Body of pancreas (tissue), 4 donors: ENCODE measurements at places on chromosomes 7 and 10. TPM values are rescaled to one million over a fixed set of nuclear protein-coding genes. Genes with fewer than 3 reads are reported as not detected.

Gene TAS2R5
- total RNA-seq: 0.99 TPM

DNA sequence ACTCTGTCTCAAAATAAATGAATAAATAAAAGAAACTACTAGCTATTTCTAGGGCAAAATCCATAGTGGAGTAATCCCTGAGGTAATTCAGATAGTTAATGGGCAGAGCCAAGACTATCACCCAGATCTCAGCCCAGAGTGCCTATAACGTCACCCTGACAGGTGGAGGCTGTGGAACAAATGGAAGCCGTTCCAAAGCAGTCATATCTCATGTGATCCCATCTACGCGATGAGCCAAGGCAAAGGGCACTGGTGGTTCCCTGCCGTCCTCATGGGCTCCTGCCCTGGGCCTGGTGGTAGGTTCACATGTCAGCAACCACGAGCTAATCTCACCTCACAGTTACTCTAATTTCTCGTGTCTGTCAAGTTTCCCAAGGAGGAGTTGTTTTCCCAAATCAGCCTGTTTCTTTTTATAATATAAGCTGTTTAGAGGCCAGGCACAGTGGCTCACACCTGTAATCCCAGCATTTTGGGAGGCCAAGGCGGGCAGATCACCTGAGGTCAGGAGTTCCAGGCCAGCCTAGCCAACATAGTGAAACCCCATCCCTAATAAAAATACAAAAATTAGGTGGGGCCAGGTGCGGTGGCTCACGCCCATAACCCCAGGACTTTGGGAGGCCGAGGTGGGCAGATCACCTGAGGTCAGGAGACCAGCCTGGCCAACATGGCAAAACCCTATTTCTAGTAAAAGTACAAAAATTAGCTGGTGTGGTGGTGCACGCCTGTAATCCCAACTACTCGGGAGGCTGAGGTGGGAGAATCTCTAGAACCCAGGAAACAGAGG lies 22.5 kb upstream of the ASCC1 start:
- H3K36me3 ChIP-seq: no peaks in the 10 kb centered on the region
- no peak overlapping the region for H3K4me3 ChIP-seq
- peak overlapping the region; percentile 45 for H3K27ac ChIP-seq
- no peaks in the 10 kb centered on the region for H3K27me3 ChIP-seq

Gene ELN
- total RNA-seq: 131 TPM

Gene TAC1
- not detected for total RNA-seq

Gene CFAP43
- 4.0 TPM for total RNA-seq

Gene SLC29A3
- total RNA-seq: 5.2 TPM

- H3K27ac ChIP-seq: no peak overlapping the region
- peak; percentile 13 for DNase-seq
- no peaks in the 10 kb centered on the region for H3K36me3 ChIP-seq
- no peaks in the 10 kb centered on the region for H3K27me3 ChIP-seq
- H3K4me1 ChIP-seq: peaks cover 15% of the 10 kb centered on the region
Measured at GRCh38 chr7:127935847-127936376, 95.3 kb downstream of the LRRC4 start.

DNA sequence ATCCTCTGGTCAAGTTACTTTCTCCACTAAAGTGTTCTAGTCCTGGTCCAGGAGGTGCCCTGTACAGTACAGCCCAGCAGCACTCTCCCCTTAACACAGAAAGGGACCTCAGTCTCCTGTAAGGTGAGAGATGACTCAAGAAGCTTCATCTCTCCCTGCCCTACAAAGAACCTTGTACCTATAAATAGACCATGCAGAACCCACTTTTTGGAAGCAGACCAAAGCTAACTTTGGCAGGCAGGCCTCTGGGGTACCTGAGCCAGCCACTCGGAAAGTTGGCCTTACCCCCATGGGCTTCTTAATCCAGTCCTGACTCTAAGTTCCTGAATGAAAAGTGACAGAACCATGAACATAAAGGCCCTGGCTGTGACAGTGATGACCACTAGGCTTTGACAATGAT lies 454.8 kb downstream of the KCNMA1 start:
- no peak overlapping the region for H3K27ac ChIP-seq
- no peak overlapping the region for H3K4me3 ChIP-seq
- no peaks in the 10 kb centered on the region for H3K36me3 ChIP-seq
- no peak for DNase-seq
- H3K27me3 ChIP-seq: no peaks in the 10 kb centered on the region
- peaks cover 13% of the 10 kb centered on the region for H3K4me1 ChIP-seq

Gene KLLN
- total RNA-seq: 0.99 TPM

DNA sequence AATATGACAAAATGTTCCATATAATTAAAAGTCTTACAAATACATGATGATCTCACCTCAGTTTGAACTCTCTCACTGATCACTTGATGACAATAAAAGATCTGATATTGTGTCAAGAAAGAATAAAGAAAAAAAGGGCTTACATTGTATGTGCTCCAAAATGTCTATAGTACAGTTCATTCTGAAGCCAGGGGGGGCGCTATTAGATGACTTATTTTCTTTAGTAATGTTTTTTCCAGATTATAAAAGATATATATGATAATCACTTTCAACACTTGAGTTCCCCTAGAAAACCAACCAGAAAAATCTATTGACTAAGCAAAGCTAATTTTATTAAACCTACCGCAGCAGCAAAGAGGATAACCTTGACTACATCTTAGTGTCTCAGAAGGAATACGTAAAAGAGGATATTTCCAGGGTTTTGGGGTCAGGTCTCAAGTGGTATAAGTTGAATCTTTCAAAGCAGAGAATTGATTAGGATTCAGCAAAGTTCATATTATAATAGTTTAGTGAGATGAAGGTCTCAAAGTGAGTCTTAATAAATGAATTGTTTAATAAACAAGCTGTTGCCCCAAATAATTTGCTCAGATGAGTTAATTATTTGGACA lies 55.8 kb downstream of the PTN start:
- H3K36me3 ChIP-seq: no peaks in the 10 kb centered on the region
- H3K4me1 ChIP-seq: no peaks in the 10 kb centered on the region
- no peak overlapping the region for H3K27ac ChIP-seq
- H3K27me3 ChIP-seq: no peaks in the 10 kb centered on the region
- DNase-seq: no peak

DNA sequence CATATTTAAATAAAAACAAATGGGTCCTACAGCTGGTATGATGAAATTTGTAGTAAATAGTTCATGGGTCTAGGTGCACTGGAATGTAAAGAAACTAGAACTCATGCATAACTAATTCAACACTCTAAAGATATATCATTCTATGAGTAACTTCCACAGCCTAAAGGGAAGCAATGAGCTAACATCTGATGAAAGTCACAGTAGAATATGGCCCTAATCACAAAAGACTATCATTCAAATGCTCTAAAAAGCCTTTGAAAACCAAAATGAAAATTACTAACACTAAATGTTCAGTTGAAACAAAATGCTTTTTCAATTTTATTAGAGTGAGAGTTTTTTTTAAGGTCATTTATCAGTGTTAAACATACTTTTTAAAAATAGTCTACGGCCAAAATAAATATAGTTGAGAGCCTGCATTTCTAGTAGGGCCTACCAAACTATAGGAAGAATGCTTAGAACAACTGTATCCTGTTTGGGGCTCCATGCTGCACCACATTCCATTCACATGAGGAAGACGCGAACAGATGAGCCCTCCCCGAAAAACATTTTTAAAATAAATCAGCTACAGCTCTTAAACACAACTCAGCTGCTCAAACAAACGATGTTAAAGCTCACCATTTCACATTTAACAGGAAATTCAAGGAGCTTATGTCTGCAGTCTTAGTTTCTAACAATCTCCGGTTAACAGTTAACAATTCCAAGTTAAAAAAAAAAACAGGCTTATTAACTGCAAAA lies 134.5 kb downstream of the NRBF2 start:
- H3K36me3 ChIP-seq: no peaks in the 10 kb centered on the region
- peak overlapping the region; percentile 89 for H3K27ac ChIP-seq

DNA sequence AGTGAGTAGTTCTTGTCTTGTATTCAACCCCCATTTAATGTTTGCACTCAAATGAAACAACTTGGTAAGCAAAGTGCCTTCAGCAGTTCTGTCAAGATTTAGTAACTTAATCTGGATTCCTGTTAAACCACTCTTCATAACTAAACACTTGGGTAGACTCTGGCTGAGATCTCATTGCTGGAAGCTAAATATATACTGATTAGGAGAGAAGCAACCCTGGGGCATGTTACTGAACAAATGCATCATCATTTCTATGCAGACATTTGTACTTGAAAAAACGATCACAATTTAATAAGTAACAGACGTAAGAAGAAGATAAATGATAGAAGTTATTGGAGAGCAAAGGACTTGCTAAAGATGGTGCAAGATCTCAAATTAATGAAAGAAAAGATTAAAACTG lies 308.4 kb upstream of the POM121L12 start:
- H3K36me3 ChIP-seq: no peaks in the 10 kb centered on the region
- H3K4me3 ChIP-seq: no peak overlapping the region
- no peak for DNase-seq
- H3K27me3 ChIP-seq: no peaks in the 10 kb centered on the region
- H3K4me1 ChIP-seq: no peaks in the 10 kb centered on the region

Gene CHST12
- total RNA-seq: 11.2 TPM

DNA sequence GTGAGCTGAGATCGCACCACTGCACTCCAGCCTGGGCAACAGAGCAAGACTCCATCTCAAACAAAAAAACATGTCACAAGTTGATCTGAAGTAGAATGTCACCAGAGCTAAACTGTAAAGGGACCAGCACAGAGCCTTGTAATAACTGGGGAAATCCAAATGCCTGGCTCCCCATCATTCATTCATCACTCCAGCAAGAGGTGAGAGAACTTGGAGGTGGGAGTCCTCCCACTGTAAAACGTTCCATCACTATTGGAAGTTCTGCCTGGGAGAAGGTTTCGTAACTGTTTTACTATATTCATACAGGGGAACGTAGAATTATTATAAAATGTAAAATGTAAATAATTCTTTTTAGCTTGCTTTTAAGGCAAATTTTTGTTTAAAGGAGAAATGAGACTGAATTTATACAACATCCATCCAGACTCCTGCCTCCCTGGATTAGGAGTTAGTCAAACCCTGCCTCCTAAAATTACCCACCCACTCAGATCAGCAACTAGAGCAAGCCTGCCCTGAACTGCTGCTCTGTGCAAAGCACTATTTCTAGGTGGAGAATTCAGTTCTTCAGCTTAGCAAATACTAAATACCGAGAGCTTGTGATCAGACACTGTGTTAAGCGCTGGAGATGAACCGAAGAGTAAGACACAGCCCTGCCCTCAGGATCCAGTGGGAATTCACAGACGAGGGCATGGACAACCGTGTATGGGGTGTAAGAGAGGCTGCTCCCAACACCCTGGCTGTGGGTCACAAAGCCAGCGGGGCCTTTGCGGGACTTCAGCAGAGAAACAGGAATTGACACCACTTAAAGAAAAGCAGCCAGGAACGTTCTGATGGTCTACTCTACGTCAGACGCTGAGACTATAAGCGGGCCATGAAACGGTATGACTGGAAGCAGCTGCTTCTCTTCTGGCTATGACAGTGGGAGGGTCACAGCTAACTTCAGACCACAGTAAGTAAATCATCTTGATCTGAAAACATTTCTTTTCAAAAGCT lies 208.3 kb downstream of the ZMYND11 start:
- no peak overlapping the region for H3K4me3 ChIP-seq
- H3K27ac ChIP-seq: no peak overlapping the region
- H3K27me3 ChIP-seq: no peaks in the 10 kb centered on the region
- H3K4me1 ChIP-seq: no peaks in the 10 kb centered on the region
- H3K36me3 ChIP-seq: peaks cover 7% of the 10 kb centered on the region

- no peaks in the 10 kb centered on the region for H3K36me3 ChIP-seq
- H3K27me3 ChIP-seq: no peaks in the 10 kb centered on the region
- H3K4me3 ChIP-seq: no peak overlapping the region
- H3K4me1 ChIP-seq: no peaks in the 10 kb centered on the region
- H3K27ac ChIP-seq: no peak overlapping the region
Measured at GRCh38 chr7:40279991-40280390, 145.2 kb downstream of the SUGCT start.

DNA sequence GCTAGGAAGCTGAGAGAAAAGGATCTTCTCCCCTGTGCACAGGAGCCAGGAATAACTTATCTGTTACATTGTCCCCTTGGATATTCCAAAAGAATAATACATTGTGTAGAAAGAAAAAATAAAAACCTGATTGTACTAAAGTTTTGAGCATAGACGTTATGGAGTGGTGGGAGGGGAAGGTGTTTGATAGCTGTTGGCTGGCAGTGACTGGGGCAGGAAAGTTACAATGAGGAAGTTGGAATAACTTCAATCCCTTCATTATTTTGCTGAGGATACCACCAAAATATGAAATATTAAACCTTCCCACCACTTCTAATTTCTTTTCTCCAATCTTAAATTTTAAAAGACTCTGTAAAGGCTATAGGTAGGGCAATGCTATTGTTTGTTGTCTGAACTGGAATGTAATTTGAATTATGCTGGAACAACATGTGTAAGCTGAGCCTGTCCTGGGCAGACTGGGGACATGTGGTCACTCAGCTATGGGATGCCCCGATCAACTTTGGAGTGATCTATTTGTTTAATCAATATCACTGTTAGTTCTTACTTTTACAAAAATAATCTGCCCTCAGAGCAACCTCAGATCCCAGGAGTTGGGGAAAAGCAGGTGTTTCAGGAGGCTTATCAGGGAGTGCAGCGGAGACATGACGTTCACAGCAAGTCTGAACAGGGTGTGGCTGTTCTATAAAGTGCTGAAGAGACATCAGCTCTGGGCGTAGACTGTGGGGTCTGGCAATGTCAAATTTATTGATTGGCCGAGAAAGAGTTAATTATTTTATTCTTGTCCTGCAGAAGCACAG lies 20.8 kb downstream of the CYP3A43 start:
- no peaks in the 10 kb centered on the region for H3K27me3 ChIP-seq
- H3K27ac ChIP-seq: no peak overlapping the region
- no peaks in the 10 kb centered on the region for H3K36me3 ChIP-seq

Gene UBTD1
- 33.9 TPM for total RNA-seq

- no peaks in the 10 kb centered on the region for H3K36me3 ChIP-seq
- H3K4me3 ChIP-seq: no peak overlapping the region
- H3K27ac ChIP-seq: no peak overlapping the region
- no peak for DNase-seq
- H3K27me3 ChIP-seq: no peaks in the 10 kb centered on the region
Measured at GRCh38 chr7:75033826-75034225, 39.8 kb downstream of the RCC1L start.

- H3K27ac ChIP-seq: no peak overlapping the region
- DNase-seq: no peak
- no peaks in the 10 kb centered on the region for H3K4me1 ChIP-seq
- H3K36me3 ChIP-seq: no peaks in the 10 kb centered on the region
Measured at GRCh38 chr7:134193240-134193639, 66.1 kb downstream of the LRGUK start.
